Smooth muscle cell of the brain vasculature (primary cell): ENCODE measurements at places on chromosomes 13 and 19.

- DNase-seq, result no peak
Observed at GRCh38 chr13:69450245-69450644, 657.4 kb upstream of the ATXN8OS start.

DNA sequence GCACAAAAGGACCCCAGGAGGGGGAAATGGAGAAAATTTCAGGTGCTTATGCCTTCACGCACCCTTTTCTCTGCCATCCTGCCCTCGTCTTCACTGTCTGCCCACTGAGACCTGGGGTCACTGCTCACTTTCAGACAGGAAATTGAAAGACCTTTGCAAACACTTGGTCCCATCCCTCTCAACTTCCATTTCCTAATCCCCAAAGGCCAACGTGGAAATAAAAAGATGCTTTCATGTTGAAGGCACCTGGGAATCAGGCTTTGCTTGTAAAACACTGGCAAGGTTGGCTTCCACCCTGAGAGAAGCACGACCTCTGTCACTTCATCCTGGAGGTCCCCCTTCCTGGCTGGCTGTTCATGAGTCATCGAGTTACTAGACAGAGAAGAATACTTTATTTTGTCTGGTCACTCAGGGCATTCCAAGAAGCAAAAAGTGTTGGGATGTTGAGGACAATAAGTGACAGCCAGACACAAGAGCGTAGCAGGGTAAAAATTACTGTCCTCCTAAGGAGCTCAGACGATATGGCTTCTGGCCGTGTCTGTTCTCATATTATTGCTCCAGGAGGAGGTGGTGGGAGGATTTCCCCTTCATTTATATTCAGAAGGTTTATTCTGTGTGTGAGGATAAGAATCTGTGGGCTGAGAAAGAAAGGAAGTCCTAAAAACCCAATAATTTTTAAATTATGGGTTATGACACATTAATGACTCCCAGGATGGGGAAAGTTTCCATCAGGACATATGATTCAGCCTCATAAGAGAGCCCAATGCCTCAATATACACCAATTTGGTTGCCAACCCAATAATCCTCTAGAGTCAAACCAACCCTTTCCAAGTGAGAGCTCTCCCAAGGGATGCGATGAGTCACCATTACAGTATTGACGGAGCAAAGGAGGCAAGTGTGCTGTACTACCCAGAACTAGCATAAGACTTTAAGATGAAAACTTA, 409.0 kb downstream of the COG6 start:
- peak; percentile 35 for DNase-seq

DNA sequence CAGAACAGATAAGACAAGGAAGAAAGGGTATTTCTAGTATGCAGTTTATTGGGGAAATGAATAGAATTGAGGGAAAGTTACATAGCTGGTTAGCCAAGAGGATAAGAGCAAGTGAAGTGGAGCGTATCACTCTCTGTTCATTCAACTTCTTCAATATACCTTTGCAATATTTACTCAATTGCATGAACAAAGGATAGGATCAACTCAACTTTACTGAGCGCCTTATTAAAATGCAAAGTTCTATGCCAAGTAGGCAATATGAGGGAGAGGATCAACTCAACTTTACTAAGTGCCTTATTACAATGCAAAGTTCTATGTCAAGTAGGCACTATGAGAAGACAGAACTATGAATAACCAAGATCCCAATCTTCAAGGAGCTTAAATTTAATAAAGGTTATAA, 43.9 kb downstream of the ZC3H13 start:
- no peak for DNase-seq

- no peak for DNase-seq
Observed at GRCh38 chr13:78709028-78709427, 50.1 kb upstream of the OBI1 start.

DNA sequence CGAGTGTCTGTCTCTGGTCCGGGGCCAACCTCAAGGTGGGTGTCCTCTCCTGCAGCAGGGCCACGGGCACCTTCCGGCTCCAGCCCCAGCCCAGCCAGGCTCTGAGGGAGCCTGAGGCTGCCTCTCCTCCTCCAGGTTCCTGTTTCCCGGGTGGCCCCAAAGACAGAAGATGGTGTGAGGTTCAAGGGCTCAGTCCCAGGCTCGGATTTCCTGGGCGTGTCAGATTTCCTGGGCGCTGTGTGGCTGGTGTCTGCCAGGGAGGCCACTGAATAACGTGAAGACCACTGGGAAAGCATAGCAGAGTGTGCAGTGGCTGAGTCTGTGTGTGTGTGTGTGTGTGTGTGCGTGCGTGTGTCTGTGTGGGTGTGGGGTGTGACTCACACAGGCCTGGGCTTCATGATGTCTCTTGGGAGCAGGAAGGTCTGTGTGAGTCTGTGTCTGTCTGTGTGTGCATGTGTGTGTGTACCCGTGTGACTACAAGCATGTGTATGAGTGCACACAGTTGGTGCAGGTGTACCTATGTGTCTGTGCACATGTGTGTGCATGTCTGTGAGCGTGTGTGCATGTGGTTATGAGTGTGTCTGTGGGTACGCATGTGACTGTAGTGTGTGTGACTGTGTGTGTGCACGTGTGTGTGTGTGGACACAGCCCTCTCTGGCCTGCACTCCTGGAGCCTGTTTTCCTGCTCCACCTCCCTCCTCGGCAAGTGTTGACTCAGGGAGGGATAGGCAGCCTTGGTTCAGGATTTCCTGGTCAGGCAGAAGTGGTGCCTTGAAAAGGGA, 28.3 kb downstream of the CEBPA start:
- DNase-seq, result peak; percentile 4

GRCh38 chr13:82766732-82767321, 1115.4 kb downstream of the SLITRK1 start:
- DNase-seq, result no peak

DNA sequence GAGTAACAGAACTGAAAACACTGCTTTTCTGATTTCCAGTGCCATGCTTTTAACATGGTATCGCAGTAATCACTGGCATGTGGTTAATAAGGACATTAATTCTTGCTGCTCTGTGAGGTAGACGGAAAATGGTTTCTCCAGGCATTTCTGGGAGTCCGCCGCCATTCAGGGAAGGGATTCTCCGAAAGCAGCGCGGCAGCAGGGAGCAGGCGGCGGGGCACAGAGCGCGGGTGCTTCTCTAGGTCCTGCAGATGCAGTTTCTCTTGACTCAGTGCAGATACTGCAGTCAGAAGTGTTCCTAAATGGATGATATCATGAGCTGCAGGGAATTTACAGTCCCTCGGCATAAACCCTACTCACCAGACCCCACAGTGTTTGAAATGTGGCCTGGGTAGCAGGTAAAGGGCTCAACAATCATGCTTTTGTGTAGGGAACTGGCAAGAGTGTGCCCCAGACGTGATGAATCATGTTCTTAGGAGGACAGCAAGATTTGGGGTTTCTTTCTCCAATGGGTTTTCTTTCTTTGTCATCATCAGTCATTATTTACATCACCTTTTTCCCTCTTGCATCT, 338.6 kb upstream of the ARGLU1 start:
- no peak for DNase-seq

DNA sequence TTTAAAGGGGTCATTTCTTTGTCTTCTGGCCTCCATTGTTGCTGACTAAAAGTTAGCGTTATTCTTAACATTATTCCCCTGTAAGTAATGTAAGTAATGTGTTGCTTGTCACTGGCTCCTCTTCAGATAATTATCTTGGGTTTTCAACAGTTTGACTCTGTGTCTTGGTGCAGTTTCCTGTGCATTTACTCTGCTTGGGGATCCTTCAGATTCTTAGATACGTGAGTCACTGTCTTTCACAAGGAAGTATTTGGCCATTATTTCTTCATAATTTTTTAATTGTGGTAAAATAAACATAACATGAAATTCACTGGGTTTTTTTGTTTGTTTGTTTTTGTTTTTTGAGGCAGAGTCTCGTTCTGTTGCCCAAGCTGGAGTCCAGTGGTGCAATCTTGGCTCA, 13.5 kb upstream of the OR7D2 start:
- DNase-seq, result no peak

GRCh38 chr13:108985166-108985565, 355.8 kb downstream of the MYO16 start:
- DNase-seq, result no peak
